Activated T-cell treated with anti-CD3 and anti-CD28 coated beads for 24 hours (primary cell): ENCODE measurements at places on chromosomes 16 and 17.

GRCh38 chr16:68190736-68191510, 45.0 kb downstream of the ESRP2 start:
- DNase-seq: no peak

- DNase-seq: no peak
Observed at GRCh38 chr17:78349891-78350642, 9.8 kb downstream of the SOCS3 start.

DNA sequence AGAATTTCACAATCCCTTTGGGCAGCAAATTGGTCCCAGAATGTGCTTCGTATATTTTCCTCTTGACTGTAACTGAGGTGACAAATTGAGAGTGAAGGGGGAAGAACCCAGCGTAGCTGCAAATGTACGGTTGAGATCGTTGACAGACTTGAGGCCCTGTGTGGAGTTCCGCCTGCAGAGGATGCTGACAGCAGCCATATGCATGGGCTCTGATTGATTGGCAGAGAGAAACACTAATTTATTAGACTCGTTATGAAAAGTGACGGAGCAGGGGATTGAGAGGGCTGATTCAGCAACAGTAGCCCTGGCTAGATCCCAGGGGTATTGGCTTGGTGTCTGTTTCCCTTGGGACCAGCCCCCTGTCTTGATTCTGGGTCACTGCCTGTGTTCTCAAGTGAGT, 930.1 kb upstream of the EEF2KMT start:
- no peak for DNase-seq

GRCh38 chr17:64534187-64534586, 27.4 kb downstream of the CEP95 start:
- DNase-seq: no peak

GRCh38 chr17:68576811-68577496, 24.2 kb downstream of the FAM20A start:
- DNase-seq: no peak

DNA sequence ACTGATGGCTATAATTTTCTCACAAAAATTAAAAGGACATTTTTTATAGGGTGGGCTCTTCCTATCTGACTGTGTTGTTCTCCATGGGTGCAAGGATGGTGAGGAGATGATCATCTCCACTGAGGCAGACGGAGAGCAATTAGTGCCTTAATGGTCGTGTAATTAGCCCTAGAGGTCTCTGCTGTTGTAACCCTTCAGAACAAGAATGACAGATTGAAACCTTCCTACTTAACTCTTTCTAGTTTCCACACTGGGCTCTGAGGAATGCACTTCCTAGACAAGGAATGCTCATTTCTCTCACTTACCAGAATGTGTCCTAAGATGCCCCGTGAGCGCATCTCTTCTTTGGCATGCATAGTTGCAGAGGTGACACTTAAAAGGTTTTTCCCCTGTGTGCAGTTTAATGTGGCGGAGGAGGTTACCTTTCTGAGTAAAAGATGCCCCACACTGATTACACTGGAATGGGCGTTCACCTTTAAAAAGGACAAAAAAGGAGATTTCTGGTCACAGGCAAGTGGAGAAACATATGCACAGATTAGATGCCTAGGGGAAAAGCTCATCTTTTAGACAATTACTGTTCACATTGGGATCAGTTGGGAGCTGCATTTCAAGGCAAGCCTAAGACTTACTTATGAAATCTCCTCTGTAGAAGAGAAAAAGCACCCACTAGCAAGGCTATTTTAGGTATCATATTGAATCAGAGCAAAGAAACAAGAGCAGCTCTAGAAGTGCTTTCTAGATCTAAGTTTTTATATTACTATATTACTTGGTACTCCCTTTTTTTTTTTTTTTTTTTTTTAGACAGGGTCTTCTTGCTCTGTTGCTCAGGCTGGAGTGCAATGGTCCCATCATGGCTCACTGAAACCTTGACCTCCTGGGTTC, 53.6 kb downstream of the GRB7 start:
- peak; percentile 43 for DNase-seq
